ENCODE measurements at places on chromosomes 3 and 15.

DNA sequence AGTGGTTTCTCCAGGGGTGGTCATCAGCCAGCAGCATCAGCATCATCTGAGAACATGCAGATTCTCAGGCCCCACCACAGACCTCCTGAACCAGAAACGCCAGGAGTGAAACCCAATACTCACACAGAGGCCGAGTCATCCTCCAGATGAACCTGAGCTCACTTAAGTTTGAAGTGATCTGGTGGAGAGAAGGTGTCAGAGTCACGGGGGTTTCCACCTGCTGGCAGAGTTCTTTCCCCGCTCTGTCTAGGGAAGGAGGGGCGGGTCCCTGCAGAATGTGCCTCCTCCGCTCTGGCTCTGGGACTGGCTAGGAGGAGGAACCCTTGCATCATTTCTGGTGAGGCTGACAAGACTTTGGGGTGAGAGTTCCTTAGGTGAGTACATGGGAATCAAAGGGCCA, 13.3 kb upstream of the KIF23 start:
- DNase-seq = no peak

- no peak for DNase-seq
These were observed 72.9 kb downstream of the ANXA2 start for GRCh38 chr15:60324706-60325438.

- DNase-seq = peak; percentile 3
These were observed 1087.4 kb downstream of the AGBL1 start for GRCh38 chr15:87167055-87167454.

- no peak for DNase-seq
These were observed 488.8 kb upstream of the DPPA4 start for GRCh38 chr3:109825971-109826810.

- peak; percentile 98 for DNase-seq
These were observed 5.7 kb downstream of the TPM1 start for GRCh38 chr15:63048115-63048775.

DNA sequence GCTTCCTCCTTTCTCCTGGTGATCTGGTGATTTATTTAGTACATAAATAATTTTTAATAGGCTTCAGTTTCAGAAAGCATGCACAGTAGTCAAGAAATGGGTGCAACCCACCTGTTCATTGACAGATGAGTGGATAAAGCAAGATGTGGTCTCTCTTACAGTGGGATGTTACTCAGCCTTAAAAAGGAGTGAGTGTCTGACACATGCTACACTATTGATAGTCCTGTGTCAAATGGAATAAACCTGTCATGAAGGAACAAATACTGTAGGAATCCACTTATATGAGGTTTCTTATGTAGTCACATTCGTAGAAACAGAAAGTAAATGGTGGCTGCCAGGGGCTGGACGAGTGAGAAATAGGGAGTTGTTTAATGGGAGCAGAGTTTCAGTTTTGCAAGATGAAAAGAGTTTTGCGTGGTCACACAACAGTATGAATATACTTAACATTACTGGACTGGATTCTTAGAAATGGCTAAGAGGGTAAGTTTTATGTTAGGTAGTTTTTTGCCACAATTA, 56.0 kb upstream of the PPARG start:
- no peak for DNase-seq

Data from Daoy (cell line).